ENCODE measurements at places on chromosomes 11 and 22.

GRCh38 chr11:57473285-57473841 lies 13.0 kb downstream of the RTN4RL2 start:
- DNase-seq = no peak

DNA sequence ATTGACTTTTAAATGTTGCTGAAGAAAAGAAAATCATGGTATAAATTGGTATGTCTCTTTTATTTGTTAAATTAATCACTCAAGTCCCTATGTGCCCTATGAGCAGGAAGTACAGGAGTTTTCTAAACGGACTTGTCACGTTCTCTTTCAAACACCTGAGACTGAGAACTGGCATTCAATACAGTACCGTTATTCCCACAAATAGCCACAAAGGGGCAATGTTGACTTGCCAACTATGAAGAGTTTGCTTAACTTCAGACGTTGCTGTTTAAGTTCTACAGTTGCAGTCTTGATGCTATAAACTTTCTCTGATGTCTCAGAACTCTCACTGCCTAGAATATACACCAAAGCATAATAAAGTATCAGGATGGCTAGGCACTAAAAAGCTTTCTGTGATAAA lies 7.6 kb downstream of the OR56A1 start:
- peak; percentile 68 for DNase-seq

- no peak for DNase-seq
Measured at GRCh38 chr11:77301510-77301909, at the start of gene GDPD4. TSS of gene GDPD4 (minus strand) at chr11:77301686. CDS start at chr11:77285137, 16,549 bp downstream.

DNA sequence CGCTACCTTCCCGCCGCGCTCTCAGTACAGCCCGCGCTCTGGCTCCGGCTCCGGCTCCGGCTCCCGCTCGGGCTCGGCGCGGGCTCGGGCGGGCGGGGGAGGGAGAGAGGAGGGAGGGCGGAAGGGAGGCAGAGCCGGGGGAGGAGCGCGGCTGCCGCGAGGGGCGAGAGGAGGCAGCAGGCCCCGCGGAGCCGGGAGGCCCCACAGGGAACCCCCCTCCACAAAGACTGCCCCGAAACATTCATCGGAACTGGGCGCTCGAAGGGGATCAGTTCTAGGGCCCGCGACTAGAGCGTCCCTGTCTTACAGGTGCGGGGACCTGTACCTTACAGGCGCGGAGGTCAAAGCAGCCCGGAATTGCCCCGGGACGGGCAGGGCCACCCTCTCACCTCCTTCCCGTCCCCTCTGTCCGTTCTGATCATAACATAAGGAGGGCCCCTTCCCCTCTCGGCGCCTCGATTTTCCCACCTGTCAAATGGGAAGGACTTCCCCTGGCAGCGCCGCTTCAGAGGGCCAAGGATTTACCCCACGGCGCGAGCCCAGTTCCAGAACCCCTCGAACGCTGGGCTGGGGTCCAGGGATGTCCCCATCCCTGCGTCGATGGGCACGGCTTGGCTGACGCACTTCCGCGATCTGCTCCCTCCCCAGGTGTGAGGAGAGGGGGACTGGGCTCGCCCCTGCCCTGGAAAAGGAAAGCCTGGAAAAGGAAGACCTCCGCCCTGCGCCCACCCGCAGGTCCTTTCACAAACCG lies at the start of gene SHISA8:
SHISA8 (minus strand) TSS at position 40 of the 751 bp plus-strand sequence. CDS start 407 bp downstream, outside the sequence.
- peak; percentile 80 for DNase-seq

DNA sequence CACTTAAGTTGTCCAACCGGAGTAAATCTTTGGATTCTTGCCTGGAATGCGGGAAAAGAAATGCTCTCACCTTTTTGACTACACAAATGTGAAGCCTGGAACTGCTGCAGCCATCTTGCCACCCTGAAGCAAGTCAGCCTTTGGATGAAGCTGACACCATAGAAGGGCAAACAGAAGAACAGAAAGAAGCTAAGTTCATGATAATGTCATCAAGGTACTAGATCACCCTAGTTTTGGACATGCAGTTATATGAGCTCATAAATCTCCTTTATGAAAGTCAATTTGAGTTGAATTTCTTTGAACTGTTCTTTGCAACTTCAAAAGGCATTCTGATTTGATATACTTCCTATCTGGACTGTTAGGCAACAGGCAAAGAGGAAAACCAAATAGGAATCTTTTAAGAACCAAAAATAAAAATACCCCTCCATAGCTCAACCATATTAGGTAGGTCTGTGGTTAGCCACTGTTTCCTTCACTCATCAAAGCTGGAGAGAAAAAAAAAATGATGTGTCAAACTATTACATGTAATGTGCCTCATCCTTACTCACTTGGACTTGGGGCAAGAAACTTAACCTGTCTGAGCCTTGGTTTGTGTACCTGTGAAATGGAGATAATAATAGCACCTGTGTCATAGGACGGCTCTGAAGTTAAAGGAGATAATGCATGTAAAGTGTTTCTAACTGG lies 91.9 kb downstream of the WT1 start:
- DNase-seq = no peak

- DNase-seq = no peak
Measured at GRCh38 chr22:37310815-37311595, 28.7 kb downstream of the CYTH4 start.

All from hepatocyte (in vitro differentiated cells).